ENCODE measurements at places on chromosomes 3 and 15.

DNA sequence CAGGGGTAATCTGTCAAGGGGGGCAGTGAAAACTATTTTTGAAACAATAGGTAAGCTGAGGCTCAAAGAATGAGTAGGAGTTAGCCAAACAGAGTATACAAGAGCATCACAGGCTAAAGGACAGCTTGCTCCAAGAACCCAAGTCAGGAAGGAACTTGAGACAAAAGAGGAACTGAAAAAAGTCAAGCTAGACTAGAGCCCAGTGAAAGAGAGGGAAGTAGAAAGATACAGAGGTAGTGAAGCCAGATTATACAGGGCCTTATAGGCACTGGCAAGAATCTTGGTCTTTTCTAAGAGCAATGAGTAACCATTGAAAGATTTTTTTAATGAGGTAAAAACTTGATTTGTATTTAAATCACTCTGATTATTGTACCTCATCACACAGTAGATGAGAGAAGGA lies 69.9 kb downstream of the FILIP1L start:
- DNase-seq: no peak

DNA sequence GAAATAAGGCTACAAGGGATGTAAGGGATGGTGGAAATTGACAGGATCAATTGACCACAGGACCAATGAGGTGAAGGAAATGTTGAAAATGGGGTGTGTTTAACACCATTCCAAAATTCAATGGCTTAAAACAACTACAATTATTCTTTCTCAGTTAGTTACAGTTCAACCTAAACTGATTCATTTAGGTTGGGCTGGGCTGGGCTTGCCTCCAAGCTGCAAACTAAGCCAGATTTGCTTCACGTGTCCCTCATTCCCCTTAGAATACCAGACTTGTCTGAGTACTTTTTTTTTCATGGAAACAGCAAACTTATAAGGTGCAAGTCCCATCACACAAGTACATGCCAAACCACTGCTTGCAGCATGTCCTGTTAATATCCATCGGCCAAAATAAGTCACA lies 280.1 kb downstream of the NEK10 start:
- no peak for DNase-seq

GRCh38 chr15:65034719-65035118 lies 5.3 kb upstream of the MTFMT start:
- no peak for DNase-seq

GRCh38 chr15:39744334-39745103 lies 38.1 kb downstream of the FSIP1 start:
- no peak for DNase-seq

DNA sequence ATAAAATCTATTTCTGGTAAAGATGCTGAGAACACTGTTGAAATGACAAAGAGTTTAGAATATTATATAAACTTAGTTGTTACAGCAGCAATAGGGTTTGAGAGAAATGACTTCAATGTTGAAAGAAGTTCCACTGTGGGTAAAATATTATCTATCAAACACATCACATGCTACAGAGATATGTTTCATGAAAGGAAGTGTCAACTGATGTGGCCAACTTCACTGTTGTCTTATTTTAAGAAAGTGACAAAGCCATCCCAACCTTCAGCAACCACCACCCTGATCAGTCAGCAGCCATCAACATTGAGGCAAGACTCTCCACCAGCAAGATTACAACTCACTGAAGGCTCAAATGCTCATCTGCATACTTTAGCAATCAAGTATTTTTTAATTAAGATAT lies 20.2 kb downstream of the TMEM39A start:
- DNase-seq: no peak

DNA sequence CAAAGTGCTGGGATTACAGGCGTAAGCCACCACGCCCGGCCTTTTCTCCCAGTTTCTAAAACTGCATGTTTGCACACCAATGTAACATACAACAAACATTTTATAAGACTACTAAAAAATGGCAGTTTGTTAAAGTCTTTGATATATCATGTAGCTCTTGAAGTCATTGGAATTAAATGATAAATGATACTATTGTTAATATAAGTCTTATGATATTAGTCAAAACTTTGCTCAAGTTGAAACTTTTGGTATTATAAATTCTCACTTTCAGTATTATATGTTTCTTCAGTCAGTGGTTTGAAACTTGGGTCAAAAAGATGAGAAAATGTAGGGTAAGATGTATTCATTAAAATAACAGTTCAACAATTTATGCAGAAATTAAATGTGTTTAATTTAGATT lies 117.6 kb upstream of the TBL1XR1 start:
- no peak for DNase-seq

DNA sequence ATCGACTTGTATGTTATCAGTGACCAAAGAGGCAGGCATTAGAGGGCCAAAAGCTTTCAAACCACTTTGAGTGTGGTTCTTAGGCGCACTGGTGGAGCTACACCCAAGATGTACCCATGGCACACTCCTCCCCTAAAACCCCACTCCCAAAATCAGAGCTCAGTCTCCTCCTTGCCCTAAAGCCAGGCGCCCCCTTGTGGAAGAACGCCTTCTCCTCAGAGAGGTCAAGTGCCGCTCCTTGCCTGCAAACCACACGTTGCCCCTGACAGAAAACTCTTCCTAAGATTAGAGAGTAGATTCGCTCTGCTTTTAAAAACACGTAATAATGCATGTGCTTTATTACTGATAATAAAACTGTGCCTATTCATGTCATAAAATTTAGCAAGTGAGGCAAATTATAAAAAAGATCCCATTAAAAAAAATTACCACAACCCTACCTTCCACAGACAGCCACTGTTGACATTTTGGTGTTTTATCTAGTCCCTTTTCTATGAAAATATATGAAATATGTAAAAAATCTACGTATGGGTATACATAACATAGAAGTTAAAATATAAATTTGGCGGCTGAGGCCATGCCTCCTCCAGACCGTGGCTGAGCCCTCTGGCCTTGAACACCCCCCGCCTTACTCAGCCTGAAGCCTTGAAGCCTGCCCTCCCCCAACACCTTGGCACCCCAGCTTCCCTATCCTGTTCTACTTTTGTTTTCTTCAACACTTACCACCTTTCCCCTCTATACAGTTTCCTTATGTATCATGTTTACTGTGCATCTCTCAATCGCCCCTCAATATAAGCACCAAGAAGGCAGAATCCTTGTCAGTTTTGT lies 33.5 kb downstream of the BCL2L10 start:
- peak; percentile 84 for DNase-seq

- DNase-seq: no peak
Observed at GRCh38 chr3:67765575-67765974, 111.2 kb upstream of the SUCLG2 start.

DNA sequence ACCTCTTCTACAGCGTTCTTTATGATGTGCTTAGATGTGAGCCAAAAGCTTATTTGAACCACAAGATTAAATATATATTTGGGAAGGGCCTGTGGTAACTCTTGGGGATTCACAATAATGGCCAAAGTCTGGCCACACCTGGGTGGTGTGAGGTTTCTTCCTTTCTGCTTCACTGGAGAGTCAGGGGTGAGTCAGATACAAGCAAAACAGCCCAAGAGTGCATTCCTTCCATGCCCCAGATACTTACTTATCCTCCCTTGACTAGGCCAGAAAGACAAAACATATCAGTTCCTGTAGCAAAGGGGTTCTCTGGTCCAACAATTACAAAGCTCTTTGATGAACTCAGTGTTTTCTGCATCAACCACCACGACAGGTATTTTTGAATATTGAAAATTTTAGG lies 941 bp downstream of the ZBED2 start:
- no peak for DNase-seq

DNA sequence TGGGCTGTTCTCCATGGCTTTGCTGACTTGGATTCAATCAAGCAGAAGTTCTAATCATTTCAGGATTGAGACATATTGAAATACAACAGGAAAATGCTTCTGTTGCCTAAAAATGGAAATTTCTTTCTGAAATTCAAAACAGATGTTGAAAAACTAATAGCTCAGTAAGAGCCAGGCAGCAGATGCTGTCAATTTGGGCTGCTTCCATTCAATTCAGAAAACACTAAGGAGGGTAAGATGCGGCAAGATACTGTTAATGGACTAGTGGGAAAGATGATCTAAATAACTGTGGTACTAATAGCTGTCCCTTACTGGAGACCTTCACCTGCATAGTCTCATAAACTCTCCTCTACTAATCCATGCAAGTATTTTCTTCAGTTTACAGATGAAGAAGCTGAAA lies 53.5 kb downstream of the DGKG start:
- no peak for DNase-seq

DNA sequence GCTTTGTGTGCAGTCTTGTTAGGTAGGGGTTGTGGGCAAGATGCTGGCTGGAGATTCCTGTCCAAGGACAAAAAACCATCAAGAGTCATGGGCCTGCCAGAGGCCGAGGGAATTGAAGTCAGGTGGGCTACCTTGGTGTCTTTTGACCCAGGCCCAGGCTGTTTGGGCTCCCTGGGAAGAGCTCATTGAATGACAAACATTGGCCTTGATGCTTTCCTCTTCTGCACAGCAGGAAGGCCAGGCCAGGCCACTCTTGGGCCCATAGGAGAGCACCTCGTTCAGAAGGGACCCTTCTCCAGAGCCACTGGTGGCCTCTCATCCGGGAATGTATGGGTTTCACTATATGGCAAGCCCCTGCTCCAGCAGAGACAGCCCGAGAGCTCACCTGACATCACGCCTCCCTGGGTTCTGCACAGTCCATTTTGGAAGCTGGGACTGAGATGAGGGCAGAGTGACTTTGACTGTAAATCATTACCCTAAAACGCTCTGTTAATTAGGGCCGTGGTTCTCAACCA lies 169.1 kb downstream of the NSMCE3 start:
- DNase-seq: no peak

DNA sequence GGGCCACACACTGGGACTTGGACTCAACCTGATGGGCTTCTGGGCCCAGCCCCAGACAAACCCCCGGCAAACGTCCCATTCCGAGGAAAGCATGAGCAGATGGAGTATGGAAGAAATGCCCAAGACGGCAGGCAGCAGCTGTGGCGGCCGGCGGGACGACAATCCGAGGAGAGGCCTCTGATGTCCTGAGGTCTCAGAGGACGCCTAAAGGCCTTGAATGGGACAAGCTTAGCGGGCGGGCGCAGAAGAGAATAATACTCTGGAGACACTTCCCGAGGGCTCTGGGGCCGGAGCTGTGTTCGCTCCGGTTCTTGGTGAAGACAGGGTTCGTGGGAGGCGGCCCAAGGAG lies 482 bp upstream of the OGG1 start:
- no peak for DNase-seq

- DNase-seq: no peak
Observed at GRCh38 chr3:109640146-109640652, 302.9 kb upstream of the DPPA4 start.

- DNase-seq: no peak
Observed at GRCh38 chr3:150736903-150737832, 25.8 kb downstream of the SIAH2 start.

- DNase-seq: no peak
Observed at GRCh38 chr15:94080989-94081605, 150.3 kb upstream of the MCTP2 start.

- DNase-seq: no peak
Observed at GRCh38 chr3:108830991-108831614, 8.5 kb downstream of the TRAT1 start.

DNA sequence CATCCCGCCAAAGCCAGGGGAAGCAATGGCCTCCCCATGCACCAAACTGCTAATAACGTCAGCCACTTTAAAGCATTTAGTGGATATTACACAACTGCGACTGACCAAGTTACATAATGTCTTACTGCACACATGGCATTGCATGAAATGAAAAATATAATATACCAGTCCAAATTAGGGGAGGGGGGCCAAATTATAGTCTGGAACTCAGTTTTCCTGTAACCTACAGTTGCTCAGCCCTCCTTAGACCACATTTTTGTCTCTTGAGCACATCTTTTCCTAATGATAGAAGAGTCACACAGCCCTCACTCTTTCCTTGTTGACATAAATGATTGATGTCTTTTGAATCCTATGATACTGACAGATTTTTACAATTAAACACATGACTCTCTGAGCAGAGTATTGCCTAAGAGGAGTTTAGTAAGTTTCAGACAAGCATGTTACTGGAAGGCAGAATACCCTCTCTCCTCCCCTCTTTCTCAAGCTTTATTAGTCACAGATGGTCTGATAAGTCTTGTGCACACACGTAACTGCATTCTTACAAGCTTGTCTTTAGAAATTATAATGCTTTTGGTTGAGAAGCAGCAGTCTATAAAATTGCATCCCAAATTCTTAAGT lies 1.1 kb upstream of the PLD1 start:
- DNase-seq: no peak

DNA sequence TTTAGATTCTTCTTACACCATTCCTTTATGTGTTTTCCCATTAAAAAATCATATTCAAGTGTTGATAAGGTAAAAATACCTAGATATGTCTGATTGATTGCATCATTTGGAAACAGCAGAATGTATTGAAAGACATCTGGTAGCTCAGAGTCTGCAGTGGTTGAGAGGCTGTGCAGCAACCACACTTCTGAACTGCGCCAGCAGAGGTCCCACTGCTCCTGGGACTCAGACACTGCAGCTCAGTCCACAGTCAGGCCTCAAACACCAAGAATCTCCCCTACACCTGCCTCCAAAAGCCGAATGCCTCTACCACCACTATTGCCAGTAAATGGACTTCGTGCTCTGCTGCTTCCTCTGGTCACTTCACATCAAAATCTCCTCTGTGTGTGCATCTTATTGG lies 176.9 kb upstream of the LMCD1 start:
- DNase-seq: peak; percentile 45

DNA sequence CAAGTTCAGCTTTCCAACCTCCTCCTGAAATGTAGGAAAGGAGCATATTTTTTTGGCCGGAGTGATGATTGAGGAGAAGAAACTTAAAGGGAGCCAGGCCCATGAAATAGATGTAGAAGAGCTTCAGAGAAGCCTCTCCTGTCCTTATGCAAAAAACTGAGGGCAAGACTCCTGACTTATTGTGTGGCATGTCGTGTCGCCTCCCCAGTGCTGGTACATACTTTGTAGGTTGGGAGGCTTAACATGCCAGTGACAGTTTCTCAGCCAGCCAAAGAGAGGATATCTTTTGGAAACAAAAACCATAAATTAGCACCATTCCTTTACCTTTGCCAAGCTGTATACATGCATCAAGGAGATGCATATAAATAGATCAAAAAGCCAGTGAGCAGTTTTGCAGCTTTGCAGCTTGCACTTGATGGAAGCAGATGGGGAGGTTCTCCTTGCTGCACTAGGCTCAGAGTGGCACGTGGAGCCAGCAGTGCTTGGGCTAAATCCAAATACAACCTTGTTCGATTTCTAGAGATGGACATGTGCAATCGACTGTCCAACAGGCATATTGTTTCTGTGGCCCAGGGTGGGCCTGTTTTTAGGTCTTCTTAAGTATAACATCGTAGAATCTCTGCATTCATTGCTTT lies 10.2 kb downstream of the SLCO3A1 start:
- no peak for DNase-seq
